ENCODE measurements at places on chromosomes 11 and 22.

- no peak for DNase-seq
These were observed 310.8 kb upstream of the SORL1-AS1 start for GRCh38 chr11:121763526-121763925.

DNA sequence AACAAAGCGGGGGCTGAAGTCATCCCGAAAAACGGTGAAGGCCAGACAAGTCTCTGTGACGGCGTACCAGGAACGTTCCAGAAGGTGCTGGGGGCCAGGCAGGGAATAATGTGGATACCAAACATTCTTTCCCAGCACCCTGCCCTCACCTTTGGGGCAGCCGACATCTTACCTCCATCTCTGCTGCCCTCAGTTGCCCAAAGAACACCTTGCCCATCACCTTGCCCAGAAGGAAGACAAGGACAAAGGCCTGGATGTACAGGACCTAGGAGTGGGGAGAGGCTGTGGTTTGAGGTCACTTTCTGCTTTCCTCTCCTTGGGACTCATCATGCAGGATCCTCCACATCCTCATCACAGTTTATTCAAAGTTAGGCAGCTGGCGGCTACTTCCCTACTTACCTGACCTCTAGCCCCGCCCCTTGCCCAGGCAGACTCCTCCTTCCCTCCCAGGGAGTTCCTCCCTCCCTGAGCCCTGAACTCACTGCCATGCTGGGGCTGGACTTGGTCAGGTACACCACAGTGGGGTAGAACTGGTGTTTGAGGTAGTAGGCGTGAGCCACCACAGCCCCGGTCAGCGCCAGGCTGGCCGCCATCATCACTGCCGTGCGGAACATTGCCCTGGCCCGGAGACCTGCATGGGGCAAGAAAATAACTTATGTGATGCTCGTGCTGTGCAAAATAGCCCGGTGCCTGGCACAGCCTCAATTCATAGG, 1.2 kb downstream of the SYVN1 start:
- DNase-seq: no peak

DNA sequence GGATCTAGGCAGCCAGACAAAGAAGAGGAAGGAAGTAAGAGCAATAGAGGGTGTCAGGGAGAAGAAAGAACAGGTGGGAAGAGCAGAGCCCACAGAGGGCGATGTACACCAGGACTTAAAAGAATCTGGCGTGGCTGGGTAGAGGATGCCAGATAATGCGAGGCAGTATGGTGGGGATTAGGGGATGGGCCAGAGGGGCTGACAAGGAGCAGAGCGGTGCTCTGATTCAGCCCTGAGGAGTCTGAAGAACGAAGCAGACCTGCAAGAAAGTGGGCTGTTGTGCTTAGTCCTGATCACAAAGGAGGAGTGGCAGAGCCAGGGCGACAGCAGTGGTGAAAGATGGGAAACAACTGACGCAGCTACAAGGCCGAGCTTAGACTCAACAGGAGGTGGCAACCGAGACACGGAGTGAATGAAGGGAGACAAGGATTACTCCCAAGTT, 163.7 kb downstream of the LARGE1 start:
- DNase-seq: no peak

GRCh38 chr22:23102002-23102655, 31.8 kb downstream of the GNAZ start:
- no peak for DNase-seq

GRCh38 chr11:1038921-1039320, 2.4 kb upstream of the MUC6 start:
- no peak for DNase-seq

GRCh38 chr11:103709371-103709770, 327.1 kb upstream of the DDI1 start:
- DNase-seq: no peak

DNA sequence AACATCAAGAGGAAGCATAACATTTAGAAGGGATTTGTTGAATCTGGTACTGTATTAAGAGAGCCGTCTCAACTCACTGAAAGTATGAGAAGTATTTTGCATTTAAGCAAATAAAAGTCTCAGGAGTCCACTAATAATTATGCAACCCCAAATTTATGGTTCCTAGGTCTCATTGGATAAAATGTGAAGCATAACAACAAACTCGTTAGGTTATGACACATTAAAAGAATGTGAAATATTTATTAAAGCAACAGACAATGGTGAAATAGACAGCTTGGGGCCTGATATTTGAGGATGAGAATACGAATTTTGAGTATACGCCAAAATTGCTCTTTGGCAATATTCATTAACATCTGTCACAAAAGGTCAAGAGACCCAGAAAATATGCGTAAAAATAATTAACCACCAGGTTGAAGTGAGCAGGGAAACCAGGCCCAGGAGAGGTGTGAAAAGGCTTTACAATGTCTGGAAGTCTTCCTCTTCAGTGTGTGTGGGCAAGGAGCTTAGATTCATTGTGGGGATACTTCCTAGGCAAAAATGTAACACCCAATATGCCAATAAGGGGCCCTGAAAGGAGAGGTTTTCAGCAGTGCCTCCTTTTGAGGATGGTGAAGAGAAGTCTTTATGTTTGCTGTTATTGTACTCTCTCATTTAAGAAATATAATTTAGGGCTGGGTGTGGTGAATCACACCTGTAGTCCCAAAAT, 89.2 kb downstream of the FDX1 start:
- no peak for DNase-seq

GRCh38 chr11:12238420-12238819, 128.0 kb downstream of the MICAL2 start:
- no peak for DNase-seq

DNA sequence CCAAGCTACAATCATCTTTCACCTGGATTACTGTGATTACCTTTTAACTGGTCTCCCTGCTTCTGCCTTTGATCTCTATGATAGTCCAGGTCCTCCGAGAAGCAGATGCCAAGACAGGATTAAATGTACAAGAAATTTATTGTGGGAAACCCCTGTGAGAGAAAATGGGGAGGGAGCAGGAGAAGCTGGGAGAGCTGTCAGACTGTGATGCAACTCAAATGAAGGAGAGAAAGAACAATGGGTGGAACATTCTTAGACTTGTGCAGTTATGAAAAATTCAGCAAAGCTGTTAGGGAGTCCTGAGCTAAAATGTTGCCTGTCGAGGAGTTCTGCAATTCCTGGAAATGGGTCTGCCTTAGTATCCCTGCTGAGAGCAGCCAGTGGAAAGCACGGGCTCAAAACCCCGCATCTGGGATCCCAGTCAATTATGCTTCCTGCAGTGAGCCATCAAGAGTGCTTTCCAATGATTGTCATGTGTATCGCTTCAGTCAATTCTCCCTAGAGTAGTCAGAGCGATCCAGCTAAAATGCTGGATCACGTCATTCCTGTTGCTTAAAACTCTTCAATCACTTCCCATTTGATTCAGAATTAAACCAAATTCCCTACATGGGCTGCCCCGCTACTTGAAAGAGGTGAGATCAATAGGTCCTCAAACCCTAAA, 16.5 kb upstream of the CSTF3 start:
- no peak for DNase-seq

DNA sequence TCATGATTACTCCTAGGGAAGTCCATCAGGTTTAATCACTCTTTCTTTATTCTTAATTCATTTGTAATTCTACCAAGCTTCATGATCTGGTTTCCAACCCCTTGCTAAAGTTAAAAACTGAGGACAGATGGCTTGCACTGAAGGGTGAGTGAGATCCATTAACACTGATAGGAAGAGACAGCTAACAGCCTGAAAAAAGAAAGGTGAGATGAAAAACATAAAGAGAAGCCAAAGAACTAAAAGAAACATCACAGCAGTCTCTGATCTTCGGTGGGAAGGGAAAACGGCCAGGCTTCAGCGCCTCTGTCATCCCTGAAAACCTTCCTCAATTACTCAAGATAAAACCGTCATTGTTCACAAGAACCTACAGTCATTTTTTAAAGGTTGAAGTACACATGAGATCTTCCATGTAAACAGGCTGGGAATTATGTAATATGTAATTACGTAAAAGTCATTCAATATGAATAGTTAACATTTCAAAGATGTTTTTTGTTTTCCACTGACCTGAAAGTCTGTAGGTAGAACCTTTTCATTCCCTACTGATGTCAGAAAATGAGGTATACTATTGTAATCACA, 41.3 kb downstream of the VSIG10L2 start:
- no peak for DNase-seq

- no peak for DNase-seq
These were observed 69.1 kb downstream of the CDKN1C start for GRCh38 chr11:2816523-2816922.

GRCh38 chr11:85844439-85845123, 10.6 kb upstream of the CCDC83 start:
- DNase-seq: no peak

DNA sequence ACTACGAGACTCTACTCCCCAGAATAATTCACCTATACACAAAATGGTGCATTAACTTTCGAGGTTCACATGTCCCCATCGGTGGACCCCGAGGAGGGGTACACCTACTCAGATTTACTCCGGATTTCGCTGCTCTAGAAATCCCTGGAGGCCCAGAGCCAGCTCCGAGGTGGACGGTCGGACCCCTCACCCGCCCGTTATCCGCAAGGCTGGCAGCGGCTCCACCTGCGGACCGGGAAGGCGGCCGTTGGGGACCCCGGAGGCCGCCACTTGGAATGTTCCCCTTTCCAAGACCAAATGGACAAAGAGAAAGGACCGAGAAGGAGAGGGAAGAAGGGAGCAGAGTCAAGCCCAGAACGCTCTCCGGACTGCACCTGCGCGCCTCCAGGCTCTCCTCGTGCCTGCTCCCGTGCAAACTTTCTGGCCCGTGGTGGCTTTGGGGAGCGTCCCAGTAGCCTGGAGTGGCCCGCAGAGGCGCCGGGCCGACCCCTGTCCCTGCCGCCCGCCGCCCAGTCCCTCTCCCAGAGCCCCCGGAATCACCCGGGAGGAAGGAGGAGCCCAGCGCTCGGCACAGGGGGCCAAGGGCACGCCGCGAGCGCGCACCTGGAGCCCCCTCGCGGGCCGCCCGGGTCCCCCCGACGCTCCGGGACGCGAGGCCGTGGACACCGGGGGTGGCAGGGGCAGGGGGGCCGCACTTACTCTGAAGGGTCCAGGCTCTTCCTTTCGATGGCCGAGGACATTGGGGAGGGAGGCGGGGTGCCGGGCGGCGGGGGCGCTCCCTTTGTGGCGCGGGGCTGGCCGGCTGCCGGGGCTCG, 23.0 kb downstream of the LMO2 start:
- no peak for DNase-seq

GRCh38 chr11:3194016-3194816, 24.4 kb downstream of the MRGPRG start:
- DNase-seq: no peak

GRCh38 chr11:117647872-117648271, 149.1 kb downstream of the DSCAML1 start:
- no peak for DNase-seq

- no peak for DNase-seq
These were observed 162.9 kb upstream of the ZBED5 start for GRCh38 chr11:11020747-11021149.

DNA sequence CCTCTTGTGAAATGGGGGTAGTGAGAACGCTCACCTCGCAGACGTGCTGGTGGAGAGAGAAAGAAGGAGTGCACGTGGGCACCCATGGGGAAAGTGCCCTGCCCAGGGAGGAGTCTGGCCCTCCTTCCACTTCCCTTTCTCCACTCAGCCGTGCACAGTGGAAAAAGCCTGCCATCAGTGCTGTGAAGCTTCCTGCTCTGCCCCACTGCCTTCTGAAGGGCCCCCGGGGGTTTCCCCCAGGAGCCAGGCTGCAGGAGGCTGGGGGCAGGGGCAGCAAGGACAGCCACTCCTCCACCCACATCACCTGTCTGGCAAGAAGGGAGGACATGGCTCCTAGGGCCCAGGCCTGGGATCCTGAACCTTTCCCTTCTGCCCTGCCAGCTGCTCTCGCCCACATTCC, 7.6 kb downstream of the TP53I11 start:
- DNase-seq: no peak

- DNase-seq: no peak
These were observed 1.1 kb downstream of the UBASH3B start for GRCh38 chr11:122656631-122657101.

GRCh38 chr22:27068121-27068520, 410.7 kb downstream of the MIAT start:
- DNase-seq: no peak

GRCh38 chr11:129283141-129283540, 91.0 kb upstream of the ARHGAP32 start:
- DNase-seq: no peak

- peak; percentile 96 for DNase-seq
These were observed 242.3 kb downstream of the SWAP70 start for GRCh38 chr11:9905960-9906791.

All from AG04449 (cell line).